ENCODE measurements at places on chromosomes 6 and 20.

GRCh38 chr6:121791396-121792315, 356.2 kb downstream of the GJA1 start:
- no peak for DNase-seq

DNA sequence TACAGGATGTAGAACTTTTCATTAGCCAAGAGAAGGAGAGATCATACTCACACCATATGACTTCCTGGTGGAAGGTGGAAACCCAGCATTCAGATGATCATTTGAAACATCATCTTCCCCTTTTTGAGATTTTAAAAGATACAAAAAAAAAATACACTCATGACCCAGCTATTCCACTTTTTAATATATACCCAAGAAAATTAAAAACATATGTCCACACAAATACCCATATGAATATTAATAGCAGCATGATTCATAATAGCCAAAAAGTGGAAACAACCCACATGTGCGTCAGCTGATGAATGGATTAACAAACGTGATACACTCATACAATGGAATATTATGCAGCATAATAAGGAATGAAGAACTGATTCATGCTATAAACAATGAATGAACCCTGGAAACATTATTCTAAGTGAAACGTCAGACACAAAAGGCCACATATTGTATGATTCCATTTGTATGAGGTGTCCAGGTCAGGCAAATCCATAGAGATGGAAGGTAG, 130.0 kb upstream of the SGK1 start:
- no peak for DNase-seq

DNA sequence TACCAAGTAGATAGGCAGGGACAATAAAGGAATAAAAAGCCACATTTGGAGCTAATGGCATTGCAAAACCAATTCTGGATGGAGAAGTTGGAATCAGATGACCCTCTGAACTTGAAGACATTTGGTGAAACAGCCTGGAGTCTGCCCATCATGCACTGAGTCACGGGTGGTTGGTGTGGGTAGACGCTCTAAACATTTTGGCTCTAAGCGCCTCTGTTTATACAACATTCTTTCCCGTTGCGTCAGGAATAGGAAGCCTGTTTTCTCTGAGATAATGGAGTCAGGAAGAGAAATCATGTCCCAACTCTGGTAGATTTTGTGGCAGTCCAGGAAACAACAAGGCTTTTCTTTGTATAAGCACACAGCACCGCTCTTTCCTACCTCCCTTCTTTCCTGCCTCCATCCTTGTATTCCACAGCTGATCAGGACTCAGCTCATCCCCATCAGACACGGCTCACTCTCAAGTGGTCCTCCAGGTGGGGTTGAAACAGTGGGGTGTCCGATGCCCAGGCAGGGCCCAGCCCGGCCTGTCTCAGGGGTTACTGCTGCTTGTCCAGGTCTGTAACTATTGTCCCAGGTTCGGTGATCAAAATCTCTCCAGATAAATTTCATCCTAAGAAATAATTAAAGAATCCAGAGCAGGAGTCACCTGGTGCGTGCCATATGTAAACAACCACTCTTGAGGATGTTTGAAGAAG, 12.1 kb upstream of the RAMACL start:
- DNase-seq: no peak

GRCh38 chr6:53316142-53316541, 32.6 kb downstream of the ELOVL5 start:
- no peak for DNase-seq

DNA sequence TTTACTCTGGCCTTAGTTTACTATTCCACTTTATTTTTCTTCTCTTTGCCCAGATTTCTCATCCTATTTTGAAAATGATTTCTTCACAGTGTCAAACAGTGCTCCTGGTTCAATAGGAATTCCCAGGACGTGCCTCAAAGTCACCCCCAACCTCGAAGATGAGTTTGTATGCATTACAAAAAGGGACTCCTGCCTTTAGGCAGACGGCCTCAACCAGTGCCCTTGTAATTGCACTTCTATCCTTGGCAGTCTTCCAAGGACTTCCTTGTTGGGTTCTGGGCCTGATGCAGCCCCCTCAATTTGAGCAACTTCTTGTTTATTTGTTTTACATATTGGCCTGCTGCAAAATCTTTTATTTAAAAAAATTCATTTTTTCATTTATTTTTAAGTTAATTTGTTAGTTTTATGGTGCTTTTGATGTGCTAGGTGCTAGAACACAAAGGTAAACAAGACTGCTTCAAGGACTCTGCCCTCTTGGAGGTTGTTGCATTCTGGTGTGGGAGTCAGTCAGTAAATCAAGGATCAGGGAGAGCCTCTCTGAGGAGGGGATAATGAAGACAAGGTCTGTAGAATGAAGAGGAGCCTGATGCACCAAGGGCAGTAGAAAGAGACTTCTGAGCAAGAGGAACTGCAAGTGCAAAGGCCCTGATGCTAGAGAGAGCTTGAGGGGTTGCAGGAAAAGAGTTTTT, 181.5 kb upstream of the LAMP5 start:
- DNase-seq: no peak

DNA sequence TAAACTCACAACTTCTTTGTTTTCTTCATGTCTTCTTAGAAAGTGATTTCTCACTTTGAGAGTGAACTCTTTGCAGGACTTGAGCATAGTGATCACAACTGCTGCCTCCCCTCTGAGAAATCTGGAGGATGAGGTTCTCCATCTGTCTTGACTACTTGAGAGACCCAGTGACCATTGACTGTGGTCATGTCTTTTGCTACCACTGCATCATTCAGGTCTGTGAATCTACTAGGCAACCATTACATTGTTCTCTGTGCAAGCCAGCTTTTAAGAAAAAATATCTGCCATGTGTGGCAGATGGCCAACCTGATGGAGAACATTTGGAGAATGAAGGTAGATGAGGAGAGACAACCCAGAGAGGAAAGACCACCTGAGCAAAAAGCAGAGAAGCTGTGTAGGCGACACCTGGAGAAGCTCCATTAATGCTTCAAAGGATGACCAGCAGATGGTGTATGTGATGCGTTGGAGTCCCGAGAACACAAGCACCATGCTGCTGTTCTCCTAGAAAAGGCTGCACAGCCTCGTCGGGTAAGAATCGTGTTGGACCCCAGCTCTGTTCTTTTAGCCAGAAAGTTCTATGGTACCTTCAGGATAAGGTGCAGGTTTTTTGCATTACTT, 25.1 kb upstream of the TRIM26 start:
- DNase-seq: no peak

GRCh38 chr20:57257701-57258453, 8.6 kb downstream of the BMP7 start:
- no peak for DNase-seq

DNA sequence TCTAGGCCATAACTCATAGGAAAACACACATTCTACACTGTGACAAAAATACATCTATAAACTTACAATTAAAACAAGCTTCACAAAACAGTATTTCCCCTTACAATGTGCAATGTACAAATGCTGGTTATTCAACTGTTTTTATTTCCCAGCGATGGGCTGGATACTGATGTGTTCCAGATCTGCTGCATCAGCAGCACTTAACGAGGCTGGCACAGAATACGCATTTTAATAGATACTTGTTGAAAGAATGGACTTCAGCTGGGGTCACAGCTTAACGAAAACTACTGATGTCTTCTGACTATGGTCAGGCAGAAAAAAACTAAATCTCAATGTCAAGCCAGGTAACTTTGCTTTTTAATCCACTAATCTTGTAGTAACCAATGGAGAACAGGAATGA, 70.9 kb downstream of the B4GALT5 start:
- no peak for DNase-seq

- no peak for DNase-seq
These were observed 144.2 kb downstream of the CARMIL1 start for GRCh38 chr6:25423358-25423757.

DNA sequence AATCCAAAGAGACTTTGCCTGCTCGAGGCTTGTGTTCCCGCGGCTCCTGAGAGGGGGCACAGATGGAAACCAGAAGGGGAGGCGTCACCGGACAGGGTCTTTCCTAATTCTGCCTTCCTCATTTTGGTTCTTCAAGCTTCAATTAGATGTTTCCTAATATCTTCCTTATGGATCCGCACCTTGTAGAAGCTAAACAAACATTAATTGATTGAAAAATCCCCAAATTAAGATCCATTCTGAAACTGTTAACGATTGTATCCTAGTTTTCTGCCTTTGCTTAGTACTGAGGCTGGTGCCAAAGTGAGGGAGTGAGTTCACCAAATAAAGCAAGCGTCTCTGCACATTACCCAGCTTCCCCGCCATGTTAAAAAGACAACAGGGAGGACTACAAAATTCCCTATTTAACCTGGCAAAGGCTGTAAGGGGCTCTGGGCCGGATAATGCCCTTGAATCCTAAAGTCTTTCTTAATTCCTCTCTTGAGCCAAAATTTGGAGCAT, 123.2 kb downstream of the GPX5 start:
- no peak for DNase-seq

- no peak for DNase-seq
These were observed 133.2 kb downstream of the PHACTR1 start for GRCh38 chr6:12849809-12850198.

DNA sequence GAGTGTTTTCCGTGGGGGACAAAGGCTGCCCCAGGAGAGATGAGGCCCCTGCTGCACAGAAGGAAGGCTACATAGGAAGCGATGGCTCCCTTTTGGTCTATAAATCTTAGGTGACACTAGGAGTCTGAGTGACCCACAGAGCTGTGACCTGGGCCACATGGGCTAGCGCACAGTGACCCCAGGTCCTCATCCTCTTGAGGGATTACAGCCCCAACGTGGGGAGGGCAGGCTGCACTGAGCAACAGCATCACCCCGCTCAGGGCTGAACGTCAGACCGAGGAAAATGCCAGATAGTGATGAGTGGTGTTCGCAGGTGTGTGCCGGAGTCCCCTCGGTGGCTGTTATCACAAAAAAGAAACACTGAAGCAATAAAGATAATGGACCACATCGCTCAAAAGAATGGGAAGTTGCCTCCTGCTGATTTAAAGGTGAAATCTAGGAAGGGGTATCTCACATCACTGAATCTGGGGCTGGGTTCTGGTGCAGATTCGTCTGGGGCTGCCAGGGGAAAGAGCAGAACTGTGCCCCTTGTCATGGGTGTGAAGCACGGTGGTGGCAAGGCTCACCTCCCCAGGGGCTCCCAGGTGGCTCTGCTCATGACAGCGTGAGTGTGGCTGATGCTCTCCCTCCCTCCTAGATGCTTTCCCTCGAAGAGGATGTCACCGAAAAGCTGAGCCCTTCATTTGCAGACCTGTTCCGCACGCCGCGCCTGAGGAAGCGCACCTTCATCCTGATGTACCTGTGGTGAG, 14.5 kb downstream of the SLC22A1 start:
- no peak for DNase-seq

DNA sequence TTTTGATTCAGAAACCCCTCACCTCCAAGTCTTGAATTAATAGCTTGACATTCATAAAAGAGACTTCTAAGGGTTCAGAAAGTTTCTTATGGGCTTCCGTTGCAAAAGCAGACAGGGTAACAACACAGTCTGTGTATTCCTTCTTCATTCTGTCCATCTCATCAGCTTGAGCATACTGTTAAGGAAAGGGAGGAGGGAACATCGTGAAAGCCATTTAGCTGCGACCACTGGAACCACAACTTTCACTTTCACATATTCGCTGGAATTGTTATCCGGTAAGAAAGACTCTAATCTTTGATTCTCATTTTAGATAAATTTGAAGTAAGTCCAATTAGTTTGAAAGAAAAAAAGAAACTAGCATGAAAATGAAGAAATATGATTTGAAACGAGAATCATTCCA, 174.4 kb downstream of the SYNE1 start:
- no peak for DNase-seq

DNA sequence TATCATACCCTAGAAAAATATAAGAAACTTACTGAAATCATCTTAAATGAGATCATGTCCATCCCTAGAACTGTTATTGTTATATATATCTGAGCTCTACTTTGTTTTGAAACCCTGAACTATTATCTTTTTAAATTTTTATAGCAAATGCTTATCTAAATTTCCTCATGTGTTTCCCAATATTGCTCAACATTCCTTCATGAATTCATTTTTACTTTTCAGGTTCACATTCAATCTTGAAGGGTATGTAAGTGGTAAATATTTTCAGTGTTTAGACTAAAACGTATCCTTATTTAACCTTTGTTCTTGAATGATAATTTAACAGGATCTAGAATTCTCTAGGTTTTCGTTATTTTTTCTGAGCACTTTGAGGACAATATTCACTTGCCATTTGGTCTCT, 23.9 kb downstream of the PDE7B start:
- DNase-seq: no peak

DNA sequence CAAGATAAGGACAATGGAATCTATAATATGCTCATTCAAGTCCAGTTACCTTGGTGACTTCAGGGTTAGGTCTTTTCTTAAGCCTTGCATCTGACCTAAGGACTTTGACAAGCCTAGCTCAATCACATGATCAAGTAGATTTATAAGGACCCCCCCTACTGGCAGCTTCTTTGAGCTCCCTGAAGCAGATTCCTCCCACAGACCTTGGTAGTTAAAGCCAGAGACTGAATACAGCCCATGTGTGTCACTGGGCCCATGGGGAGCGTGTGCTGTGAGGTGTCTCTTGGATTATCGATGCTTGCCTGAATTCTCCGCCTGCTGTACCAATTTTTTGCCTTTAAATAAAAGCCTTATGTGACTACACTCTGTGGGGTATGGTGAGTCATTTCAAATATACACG, 372.7 kb upstream of the RGS17 start:
- no peak for DNase-seq

- DNase-seq: no peak
These were observed 93.7 kb upstream of the ATXN1 start for GRCh38 chr6:16854986-16855385.

GRCh38 chr6:25107218-25107617, 171.5 kb upstream of the RIPOR2 start:
- no peak for DNase-seq

GRCh38 chr6:53313784-53314400, 34.9 kb downstream of the ELOVL5 start:
- DNase-seq: no peak

- no peak for DNase-seq
These were observed 190.4 kb upstream of the ARG1 start for GRCh38 chr6:131382631-131383030.

GRCh38 chr6:43575105-43575771, 600 bp downstream of the XPO5 start:
- no peak for DNase-seq

GRCh38 chr6:44399991-44400390, 12.5 kb downstream of the CDC5L start:
- DNase-seq: no peak

DNA sequence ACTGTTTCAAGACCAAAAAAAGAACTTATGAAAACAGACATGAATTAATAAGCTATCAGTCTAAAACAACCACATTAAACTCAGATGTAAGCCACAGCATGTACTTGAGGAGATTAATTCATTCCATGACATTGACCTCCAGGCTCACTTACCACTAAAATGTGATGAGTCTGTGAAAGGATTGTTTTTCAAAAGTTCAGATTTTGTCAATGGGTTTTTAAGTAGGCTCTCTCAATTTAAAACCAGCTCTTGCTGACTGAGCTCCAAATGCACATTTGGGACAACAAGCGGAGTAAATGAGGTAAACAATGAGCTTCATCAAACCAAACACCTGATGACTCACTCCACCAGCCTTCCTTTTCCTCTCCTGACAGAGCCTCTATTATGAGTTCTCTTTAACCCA, 197.0 kb downstream of the SIM1 start:
- DNase-seq: no peak

All from activated CD4-positive, alpha-beta T cell treated with anti-CD3 and anti-CD28 coated beads for 24 hours (primary cell).